ENCODE measurements at places on chromosomes 4 and X. TPM values are rescaled to one million over a fixed set of nuclear protein-coding genes. Genes with fewer than 3 reads are reported as not detected.

- no peaks in the 10 kb centered on the region for H3K27me3 ChIP-seq
- H3K4me1 ChIP-seq: no peaks in the 10 kb centered on the region
- H3K4me3 ChIP-seq: no peak overlapping the region
- H3K36me3 ChIP-seq: no peaks in the 10 kb centered on the region
- no peak for DNase-seq
These were observed 41.0 kb downstream of the MTNR1A start for GRCh38 chr4:186514271-186514950.

- H3K36me3 ChIP-seq: no peaks in the 10 kb centered on the region
- H3K27me3 ChIP-seq: no peaks in the 10 kb centered on the region
- no peak overlapping the region for H3K4me3 ChIP-seq
- DNase-seq: no peak
- H3K27ac ChIP-seq: no peak overlapping the region
These were observed 415.7 kb upstream of the NDST4 start for GRCh38 chr4:115529126-115529525.

DNA sequence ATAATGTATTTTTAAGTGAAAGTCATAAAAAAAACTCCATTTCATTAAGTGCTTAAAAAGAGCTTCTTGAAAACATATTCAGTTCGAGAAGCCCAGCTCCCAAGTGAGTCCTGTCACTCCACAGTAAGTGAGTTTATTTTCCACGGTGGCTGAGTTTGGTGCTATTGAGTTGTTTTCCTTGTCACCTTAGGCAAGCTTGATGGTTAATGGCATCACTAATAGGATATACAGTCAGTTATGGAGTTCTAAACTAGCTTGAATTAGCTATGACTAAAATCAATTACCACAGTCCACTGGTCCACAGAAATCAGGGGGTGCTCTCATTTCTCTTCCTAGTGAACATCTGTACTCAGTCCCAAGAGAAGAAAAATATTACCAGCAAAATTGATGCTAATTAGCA lies 1526.2 kb upstream of the IGFBP7 start:
- no peak overlapping the region for H3K27ac ChIP-seq
- no peaks in the 10 kb centered on the region for H3K27me3 ChIP-seq
- no peak overlapping the region for H3K4me3 ChIP-seq
- no peak for DNase-seq

GRCh38 chr4:157808796-157809383 lies 363.9 kb downstream of the GASK1B start:
- H3K4me1 ChIP-seq: no peaks in the 10 kb centered on the region
- DNase-seq: no peak
- no peak overlapping the region for H3K4me3 ChIP-seq
- H3K27me3 ChIP-seq: no peaks in the 10 kb centered on the region
- H3K27ac ChIP-seq: no peak overlapping the region

- no peak overlapping the region for H3K27ac ChIP-seq
- no peaks in the 10 kb centered on the region for H3K36me3 ChIP-seq
- no peak overlapping the region for H3K4me3 ChIP-seq
- DNase-seq: no peak
- no peaks in the 10 kb centered on the region for H3K4me1 ChIP-seq
These were observed 149.0 kb downstream of the POU4F2 start for GRCh38 chr4:146787731-146788130.

- peaks cover 22% of the 10 kb centered on the region for H3K4me1 ChIP-seq
- no peak overlapping the region for H3K4me3 ChIP-seq
- no peak for DNase-seq
- H3K36me3 ChIP-seq: no peaks in the 10 kb centered on the region
- peaks cover 2% of the 10 kb centered on the region for H3K27me3 ChIP-seq
These were observed 88.5 kb upstream of the ADRA2C start for GRCh38 chr4:3677748-3678070.

GRCh38 chrX:74119016-74119910 lies 184.7 kb upstream of the ZCCHC13 start:
- H3K27me3 ChIP-seq: no peaks in the 10 kb centered on the region
- H3K4me3 ChIP-seq: no peak overlapping the region
- H3K36me3 ChIP-seq: no peaks in the 10 kb centered on the region
- no peak for DNase-seq

- H3K4me1 ChIP-seq: no peaks in the 10 kb centered on the region
- H3K36me3 ChIP-seq: no peaks in the 10 kb centered on the region
- no peak for DNase-seq
- no peak overlapping the region for H3K4me3 ChIP-seq
These were observed 62.9 kb upstream of the SLC7A11 start for GRCh38 chr4:138305050-138305449.

- H3K4me3 ChIP-seq: peak within 1 kb of the TSS; percentile 69
- peak; percentile 47 for DNase-seq
- peaks cover 49% of the 10 kb centered on the region for H3K27me3 ChIP-seq
- peaks cover 28% of the 10 kb centered on the region for H3K4me1 ChIP-seq
These were observed at the start of gene DKK2 for GRCh38 chr4:107035819-107036583. DKK2 (minus strand) TSS chr4:107036313; CDS start chr4:107035591, 722 bp downstream.

GRCh38 chr4:154124539-154125255 lies 335.8 kb upstream of the SFRP2 start:
- no peaks in the 10 kb centered on the region for H3K36me3 ChIP-seq
- no peaks in the 10 kb centered on the region for H3K27me3 ChIP-seq
- no peak overlapping the region for H3K27ac ChIP-seq
- no peak overlapping the region for H3K4me3 ChIP-seq
- no peak for DNase-seq

DNA sequence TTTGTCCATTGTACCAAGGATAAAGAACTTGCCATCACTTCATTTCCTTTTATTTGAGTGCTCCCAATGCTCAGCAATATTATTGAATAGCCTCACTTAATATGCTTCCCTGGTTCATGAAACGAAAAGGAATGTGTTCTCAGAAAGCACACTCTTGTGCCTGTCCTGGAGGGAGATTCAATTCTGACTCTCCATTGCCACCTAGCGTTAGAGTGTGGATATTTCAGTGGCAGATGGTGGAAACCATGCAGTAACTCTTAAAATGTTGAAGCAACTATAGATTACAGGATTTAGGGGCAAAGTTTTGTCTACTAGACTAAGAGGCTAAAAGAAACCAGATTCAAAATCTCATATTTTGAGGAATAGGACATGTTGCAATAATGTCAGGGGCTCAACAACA lies 36.0 kb downstream of the GAB3 start:
- no peak overlapping the region for H3K27ac ChIP-seq
- no peak overlapping the region for H3K4me3 ChIP-seq
- H3K27me3 ChIP-seq: no peaks in the 10 kb centered on the region
- peak; percentile 45 for DNase-seq
- H3K36me3 ChIP-seq: no peaks in the 10 kb centered on the region

DNA sequence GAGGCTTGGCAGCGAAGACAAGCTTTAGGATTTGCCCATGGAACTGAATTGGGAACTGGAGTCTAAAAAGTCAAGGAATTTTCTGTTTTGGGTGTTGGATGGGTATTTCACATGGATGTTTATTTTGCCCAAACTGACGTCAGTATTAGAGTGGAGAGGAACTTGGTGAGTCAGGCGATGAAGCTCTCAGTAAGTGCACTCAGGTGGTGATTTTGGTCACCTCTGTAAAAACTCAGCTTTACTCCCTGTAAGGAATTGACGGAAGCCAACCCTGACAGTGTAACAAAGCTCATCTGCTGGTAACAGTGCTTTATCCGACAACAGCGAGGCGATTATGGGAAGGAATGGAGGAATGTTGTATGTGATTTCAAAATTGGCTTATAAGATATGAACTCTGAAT lies 77.0 kb upstream of the PGRMC2 start:
- no peaks in the 10 kb centered on the region for H3K4me1 ChIP-seq
- no peak overlapping the region for H3K27ac ChIP-seq
- DNase-seq: no peak
- H3K4me3 ChIP-seq: no peak overlapping the region
- no peaks in the 10 kb centered on the region for H3K27me3 ChIP-seq

- peak overlapping the region; percentile 15 for H3K27ac ChIP-seq
- no peaks in the 10 kb centered on the region for H3K36me3 ChIP-seq
- H3K27me3 ChIP-seq: no peaks in the 10 kb centered on the region
- no peak for DNase-seq
- no peak overlapping the region for H3K4me3 ChIP-seq
These were observed 13.8 kb downstream of the MGARP start for GRCh38 chr4:139266208-139266582.

DNA sequence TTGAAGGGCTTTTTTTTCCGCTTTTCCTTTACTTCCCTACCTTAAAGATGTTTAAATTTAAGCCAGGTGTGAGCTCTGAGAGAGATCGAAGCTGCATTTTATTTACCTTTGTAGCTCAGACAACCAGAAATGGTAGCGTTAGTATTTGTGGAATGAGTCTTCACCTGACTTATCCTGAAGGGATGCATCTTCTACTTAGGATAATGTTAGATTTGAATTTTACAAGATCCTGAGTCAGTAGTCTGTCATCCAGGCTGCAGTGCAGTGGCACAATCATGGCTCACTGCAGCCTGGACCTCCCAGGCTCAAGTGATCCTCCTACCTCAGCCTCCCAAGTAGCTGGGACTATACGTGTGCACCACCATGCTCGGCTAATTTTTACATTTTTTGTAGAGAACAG lies 26.2 kb downstream of the TMSB4X start:
- peaks cover 5% of the 10 kb centered on the region for H3K27me3 ChIP-seq
- H3K27ac ChIP-seq: no peak overlapping the region
- H3K4me1 ChIP-seq: peaks cover 3% of the 10 kb centered on the region
- H3K36me3 ChIP-seq: no peaks in the 10 kb centered on the region
- H3K4me3 ChIP-seq: no peak overlapping the region

GRCh38 chrX:52271206-52271605 lies 86.5 kb downstream of the MAGED4 start:
- no peak for DNase-seq
- H3K4me3 ChIP-seq: no peak overlapping the region
- no peaks in the 10 kb centered on the region for H3K36me3 ChIP-seq
- no peaks in the 10 kb centered on the region for H3K4me1 ChIP-seq
- no peak overlapping the region for H3K27ac ChIP-seq

DNA sequence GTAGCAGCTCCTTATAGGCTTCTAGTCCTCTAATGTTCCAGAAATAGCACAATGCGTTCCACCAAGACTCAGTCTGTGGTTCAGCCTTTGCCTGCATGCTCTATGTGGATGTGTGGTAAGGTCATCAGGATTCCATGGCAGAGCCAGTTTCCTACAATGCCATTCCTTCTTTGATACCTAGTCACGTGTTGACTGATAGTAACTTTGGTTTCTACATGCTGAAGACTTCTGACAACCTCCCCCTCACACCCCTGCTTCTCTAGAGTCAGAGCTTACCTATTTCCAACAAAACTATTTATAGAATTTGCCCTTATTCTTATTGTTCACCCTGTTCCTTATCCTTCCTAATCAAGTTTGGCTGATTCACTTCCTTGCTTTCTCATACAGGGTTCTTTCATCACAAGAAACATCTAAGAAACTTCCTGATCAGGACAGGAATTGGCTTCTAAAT lies 81.1 kb downstream of the CT47B1 start:
- no peak overlapping the region for H3K27ac ChIP-seq
- H3K4me3 ChIP-seq: no peak overlapping the region
- no peaks in the 10 kb centered on the region for H3K36me3 ChIP-seq
- no peak for DNase-seq
- H3K27me3 ChIP-seq: no peaks in the 10 kb centered on the region

- DNase-seq: no peak
- H3K27me3 ChIP-seq: no peaks in the 10 kb centered on the region
- no peak overlapping the region for H3K27ac ChIP-seq
- H3K36me3 ChIP-seq: peaks cover 6% of the 10 kb centered on the region
- H3K4me3 ChIP-seq: no peak overlapping the region
These were observed 27.8 kb downstream of the ADD1 start for GRCh38 chr4:2871466-2871865.

DNA sequence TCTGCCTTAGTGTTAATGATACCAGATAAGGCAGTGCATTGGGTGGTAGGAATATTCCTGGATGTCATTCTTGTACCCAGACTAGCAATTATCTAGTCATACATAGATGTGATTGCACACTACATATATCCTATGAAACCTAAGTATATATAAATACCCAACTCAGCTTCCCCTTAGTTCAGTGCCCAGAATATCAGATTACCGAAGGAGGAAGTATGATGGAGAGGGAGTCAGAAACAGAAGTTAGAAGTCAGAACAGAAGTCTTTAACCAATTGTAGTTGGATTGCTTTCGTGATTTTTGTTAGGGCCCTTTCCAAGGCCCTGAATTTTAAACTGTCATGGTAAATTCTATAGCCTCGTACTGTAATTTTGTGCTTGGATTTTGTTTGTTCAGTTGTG lies 42.9 kb downstream of the MOB1B start:
- no peaks in the 10 kb centered on the region for H3K36me3 ChIP-seq
- H3K4me3 ChIP-seq: no peak overlapping the region
- H3K27me3 ChIP-seq: no peaks in the 10 kb centered on the region
- no peak overlapping the region for H3K27ac ChIP-seq

DNA sequence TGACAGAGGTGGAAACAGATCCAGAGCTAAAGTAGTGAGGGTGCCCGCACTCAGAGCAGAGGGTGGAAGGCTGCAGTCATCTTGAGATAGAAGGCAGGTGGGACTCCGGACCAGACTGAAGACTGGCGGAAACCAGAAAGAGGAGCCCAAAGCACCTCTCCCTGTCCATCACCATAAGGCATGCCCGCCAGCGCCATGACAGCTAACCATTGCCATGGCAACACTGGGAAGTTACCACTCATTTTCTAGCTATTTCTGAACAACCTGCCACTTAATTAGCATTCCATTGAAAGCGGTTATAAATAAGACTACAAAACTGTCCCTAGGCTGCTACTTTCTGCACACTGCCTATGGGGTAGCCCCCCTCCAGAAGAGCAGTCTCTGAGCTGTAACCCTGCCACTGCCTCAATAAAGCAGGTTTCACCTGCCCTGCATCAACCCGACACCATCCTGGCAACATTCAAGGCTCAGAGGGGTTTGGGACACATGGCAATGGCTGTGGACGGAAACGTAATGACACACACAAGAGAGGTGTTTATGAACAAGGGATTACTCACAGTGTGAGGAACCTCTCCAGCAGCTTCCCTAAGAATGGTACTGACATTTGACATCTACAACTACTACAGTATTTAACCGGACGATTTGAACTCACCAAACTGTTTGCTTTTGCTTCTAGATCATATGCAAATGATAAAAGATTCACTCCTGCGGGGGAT lies 27.8 kb upstream of the FGFBP2 start:
- H3K4me3 ChIP-seq: no peak overlapping the region

GRCh38 chrX:3728454-3728853 lies 15.0 kb upstream of the PRKX start:
- H3K4me3 ChIP-seq: no peak overlapping the region
- H3K27ac ChIP-seq: no peak overlapping the region

DNA sequence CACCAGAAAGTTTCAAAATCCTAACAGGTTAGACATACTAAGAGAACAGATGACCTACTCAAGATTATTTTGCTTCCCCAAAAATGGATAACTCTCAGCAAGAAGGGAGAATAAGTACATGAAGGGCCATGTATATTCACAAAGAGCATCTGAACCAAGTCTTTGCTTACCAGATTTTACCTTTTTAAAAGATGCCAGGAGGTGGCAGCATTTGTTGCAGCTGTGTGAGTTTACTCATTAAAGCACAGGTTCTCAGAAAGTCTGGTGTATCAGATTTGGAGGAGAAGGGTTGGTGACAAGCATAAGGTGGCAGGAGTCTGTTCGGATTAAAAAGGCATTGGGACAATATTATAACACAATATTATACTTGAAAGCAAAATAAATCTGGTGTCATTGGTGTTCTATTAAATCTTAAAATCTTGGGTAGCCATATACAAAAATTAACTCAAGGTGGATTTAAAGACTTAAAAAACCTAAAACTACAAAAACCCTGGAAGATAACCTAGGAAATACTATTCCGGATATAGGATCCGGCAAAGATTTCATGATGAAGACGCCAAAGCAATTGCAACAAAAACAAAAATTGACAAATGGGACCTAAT lies 51.3 kb upstream of the NFKB1 start:
- no peaks in the 10 kb centered on the region for H3K4me1 ChIP-seq
- H3K27ac ChIP-seq: no peak overlapping the region

Gene CAPN6
- 47.4 TPM for total RNA-seq

Gene TTC29
- 3.1 TPM for total RNA-seq

Gene COL4A5
- total RNA-seq: 119 TPM

Gene CT45A6
- not detected for total RNA-seq

Gene OCIAD1
- 262 TPM for total RNA-seq
